B cell (primary cell): ENCODE measurements at places on chromosomes 11 and 22. TPM values are rescaled to one million over a fixed set of nuclear protein-coding genes. Genes with fewer than 3 reads are reported as not detected.

GRCh38 chr11:66328031-66328301 is 8.3 kb downstream of the RIN1 start:
- DNase-seq: no peak

DNA sequence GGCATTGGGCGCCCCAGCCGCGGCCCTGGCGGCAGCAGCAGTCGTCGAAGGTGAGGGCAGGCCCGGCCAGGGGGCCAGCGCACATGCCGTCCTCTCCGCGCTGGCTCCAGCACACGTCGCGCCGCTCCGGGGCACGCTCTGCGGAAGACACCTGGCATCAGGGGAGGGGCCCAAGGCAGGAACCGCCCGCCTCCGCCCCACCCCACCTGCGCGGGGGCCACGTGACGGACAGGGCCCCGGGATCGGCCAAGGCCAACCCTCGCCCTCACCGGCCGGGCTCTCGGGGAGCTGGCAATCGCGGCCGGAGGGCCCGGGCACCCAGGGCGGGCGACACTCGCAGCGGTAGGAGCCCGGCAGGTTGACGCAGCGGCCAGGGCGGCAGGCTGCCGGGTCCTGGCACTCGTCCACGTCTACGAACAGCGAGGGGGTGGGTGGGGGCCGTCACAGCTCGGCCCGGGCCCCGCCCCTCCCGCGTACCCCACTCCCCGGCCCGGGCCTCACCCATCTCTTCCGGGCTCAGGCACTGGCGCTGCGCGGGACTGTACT is 14.9 kb downstream of the SCYL1 start:
- no peak for DNase-seq

DNA sequence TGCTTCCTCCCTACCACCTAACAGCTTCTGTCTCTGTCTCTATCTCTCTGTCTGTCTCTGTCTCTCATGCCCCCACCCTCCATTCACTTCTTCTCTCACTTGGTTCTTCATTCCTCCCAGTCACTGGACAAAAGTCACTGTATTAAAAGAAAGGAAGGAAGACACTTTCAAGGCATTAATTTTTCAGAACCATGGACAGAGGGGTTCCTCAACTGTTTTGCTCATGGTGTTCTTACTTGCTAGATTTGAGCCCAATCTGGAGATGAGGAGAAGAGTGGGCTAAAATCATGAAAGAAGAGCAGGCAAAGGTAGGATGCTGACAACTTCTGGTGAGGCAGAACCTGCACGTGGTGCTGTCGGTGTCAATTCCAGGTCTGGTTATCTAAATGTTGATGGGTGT is 116.7 kb upstream of the LARGE1 start:
- DNase-seq: no peak

The EMSY gene
- polyA plus RNA-seq: 27.4 and 32.5 TPM in 2 replicates

DNA sequence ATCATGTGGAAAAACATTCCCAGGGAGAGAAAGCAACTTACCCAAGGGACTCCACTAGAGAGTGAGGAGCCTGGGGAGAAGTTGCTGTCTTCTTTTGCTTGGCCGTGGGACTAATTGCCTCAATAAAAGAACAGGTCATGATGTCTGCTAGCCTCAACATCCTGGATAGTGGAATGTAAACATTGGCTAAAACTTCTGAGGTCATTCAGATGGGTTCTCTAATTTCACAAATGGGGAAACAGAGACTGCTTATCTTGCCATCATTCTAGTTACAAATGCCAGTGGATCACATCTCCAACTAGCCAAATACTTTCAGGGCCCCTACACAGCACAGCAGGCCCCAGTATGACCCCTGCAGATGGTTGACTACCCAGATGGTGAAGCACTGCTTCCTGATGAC is 28.4 kb upstream of the PAMR1 start:
- DNase-seq: no peak

DNA sequence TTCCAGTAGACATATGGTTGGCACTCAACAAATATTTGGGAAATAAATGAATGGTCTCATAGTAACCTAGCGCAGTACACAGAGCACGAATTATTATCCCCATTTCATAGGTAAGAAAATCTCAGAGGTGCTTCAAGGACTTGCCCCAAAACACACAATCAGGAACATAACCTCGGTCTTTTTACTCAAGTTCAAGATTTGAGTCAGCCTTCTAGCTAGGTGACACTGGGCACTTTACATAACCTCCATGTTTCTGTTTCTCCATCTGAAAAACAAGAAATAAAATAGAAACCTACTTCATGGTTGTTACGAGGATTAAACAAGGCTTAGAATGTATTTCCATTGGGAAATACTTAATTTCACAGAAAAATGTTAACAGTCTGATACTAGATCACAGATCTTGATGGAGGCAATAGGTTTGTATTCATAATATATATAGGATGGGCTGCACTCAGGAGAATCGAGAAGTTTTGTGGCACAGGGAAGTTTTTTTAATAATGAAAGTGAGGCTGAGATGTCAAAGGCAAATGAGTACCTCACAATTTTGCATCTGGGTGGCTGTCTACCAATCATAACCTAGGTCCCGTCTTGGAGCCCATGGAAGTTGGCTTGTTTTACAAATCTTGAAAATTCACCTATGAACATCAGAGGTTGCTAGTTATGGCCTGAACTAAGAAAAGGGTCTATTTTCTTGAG is 147.4 kb upstream of the ZC3H12C start:
- peak; percentile 8 for DNase-seq

- DNase-seq: no peak
Measured at GRCh38 chr22:38029901-38030300, 27.3 kb upstream of the PICK1 start.

The COPB1 gene
- 32.0 and 40.1 TPM in 2 replicates for polyA plus RNA-seq
